ENCODE measurements at places on chromosomes 5 and 9.

- DNase-seq = no peak
Observed at GRCh38 chr9:8783941-8784340, 984.4 kb upstream of the DMAC1 start.

DNA sequence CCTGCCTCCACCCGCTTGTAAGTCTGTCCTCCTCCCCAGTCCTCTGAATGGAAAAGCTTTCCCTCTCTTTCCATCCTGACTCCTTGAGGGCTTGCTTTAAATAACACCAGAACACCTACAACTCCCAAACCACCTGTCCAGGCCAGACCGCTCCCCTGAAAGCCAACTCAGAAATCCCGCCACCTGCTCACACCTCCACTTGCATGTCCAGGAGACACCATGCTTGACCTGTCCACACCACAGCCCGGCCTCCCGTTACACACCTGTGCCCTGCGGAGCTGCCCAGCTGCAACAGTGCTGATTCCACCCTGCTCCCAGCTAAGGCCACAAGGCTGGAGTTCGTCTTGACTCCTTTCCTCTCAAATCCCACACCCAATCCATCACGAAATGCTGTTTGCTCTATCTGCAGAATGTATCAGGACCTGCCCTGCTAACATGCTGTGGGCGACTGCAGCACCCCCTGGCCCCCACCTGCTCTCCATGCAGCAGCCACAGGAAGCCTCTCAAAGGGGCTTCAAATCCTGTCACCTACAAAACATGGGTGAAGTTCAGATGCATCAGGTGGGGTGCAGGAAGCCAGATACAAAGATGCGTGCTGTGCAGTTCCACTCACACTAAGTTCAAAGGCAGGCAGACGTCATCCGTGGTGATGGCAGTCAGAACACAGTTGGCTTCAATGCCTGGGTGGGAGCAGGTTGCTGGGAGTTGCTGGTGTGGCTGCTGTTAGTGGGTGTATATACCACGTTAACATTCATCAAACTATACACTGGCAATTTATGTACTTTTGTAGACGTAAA is 166.0 kb downstream of the ROR2 start:
- DNase-seq = no peak

- no peak for DNase-seq
Observed at GRCh38 chr9:96139592-96140295, 162.2 kb downstream of the HSD17B3 start.

DNA sequence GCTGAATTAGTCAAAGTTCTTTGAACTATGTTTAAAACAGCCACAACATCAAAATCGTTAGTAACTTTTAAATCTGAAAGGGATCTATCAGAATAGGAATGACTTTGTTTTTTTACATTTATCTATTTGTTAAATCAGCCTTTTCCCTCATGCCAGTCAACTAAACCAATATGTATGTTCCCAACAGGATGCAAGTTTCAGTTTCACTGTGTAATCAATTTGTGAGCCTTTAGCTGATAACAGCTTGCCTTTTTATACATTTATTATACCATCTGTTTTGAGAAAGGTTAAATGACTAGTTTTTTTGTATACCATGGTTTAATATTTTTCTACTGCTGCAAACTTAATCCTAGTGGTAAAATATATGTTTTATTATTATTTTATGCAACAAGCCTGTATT is 8.9 kb downstream of the TMED7 start:
- DNase-seq = no peak

DNA sequence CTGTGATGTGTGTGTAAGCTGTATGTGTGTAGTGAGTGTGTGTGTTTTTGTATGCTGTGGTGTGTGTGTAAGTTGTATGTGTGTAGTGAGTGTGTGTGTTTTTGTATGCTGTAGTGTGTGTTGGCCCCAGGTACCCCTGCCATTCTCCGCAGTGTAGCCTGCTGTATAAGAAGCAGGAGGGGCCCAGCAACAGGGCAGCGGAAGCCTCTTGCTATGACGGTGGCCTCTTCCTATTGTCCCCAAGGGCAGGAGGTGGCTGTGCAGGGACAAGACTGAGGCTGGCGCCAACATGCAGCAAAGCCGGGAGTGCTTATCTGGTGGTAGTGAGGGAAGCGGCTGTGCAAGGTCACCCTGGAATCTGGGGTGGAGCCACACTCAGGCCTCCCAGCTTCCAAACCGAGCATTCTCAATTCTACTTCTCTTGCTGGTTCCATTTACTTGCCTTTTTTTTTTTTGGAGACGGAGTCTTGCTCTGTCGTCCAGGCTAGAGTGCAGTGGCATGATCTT is 5.1 kb downstream of the SPAAR start:
- no peak for DNase-seq

- no peak for DNase-seq
Observed at GRCh38 chr9:135326141-135326540, 153.4 kb upstream of the PPP1R26 start.

- DNase-seq = no peak
Observed at GRCh38 chr9:133387680-133388079, 11.5 kb downstream of the STKLD1 start.

DNA sequence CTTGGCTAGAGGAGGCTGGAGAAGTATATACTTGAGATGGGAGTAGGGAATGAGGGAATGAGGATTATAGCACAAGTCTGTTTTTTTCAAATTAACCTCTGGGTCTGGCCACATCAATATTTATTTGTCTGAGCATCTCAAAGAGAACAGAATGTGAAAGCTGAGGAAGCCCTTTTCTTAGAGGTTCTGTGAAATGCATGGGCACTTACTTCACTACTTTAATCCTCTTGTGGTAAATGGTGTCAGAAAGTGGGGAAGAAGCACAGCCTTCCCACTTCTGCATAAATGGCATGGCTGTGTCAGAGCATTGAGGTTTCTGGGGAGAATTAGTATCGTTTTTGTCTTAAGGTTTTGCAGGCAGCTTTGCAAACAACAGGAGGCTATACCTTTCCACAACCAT is 48.6 kb downstream of the SPATA31D1 start:
- DNase-seq = no peak

DNA sequence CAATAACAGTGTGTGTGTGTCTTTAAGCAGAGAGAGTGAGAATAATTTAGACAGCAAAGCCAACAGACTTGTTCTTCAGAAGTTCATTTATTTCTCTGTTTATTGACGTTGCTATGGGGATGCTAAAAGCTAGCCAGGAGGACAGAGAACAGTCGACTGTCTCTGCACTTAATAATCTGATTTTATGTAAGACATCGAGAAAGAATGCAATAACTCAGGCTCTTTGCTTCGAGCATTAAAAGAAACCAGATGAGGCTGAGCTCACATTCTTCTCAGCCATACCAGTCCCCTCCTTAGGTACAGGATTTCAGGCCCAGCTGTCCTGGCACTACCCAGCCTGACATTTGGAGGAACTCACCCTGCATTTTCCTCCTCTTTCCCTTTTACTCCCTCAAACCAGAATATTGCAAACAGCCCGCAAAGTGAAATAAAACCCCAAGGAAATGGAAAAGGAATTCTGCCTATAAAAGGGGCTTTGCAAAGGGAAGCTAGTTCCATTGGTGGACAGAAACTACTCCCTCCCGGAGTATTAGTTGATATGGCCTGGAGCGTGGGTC is 44.5 kb upstream of the DPYSL3 start:
- no peak for DNase-seq

GRCh38 chr5:113713051-113713450 is 199.6 kb downstream of the YTHDC2 start:
- DNase-seq = no peak

- no peak for DNase-seq
Observed at GRCh38 chr5:17196697-17197096, 20.7 kb upstream of the BASP1 start.

DNA sequence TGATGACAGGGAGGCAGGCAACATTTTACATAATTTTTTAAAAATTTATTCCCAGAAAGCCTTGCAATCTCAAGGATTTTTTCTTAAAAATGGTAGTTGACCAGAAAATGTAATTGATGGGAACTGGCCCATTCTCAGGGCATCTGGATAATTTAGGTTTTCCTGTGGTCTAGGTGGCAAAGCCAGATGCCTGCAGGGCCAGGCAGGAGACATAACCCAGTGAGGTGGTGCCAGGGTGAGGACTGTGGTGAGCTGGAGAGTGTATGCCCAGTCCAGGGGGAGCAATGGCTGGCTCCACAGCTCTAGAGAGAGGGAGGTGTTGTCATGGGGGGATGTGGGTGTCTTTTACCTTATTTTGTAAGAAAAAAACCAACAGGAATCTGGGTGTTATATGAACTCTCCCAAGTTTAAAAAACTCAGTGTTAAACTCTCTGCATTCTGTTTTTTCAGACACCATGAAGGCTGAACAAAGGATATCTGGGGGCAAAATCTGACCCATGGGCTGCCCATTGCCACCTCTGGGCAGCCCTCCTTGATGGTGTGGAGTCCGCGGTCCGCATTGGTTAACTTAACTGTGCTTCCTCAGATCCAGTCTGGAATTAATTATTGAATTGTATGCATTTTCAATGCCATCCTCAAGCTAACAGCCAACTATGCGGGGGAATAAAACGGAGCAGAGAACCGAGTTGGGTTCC is 43.9 kb downstream of the BOD1 start:
- DNase-seq = no peak

DNA sequence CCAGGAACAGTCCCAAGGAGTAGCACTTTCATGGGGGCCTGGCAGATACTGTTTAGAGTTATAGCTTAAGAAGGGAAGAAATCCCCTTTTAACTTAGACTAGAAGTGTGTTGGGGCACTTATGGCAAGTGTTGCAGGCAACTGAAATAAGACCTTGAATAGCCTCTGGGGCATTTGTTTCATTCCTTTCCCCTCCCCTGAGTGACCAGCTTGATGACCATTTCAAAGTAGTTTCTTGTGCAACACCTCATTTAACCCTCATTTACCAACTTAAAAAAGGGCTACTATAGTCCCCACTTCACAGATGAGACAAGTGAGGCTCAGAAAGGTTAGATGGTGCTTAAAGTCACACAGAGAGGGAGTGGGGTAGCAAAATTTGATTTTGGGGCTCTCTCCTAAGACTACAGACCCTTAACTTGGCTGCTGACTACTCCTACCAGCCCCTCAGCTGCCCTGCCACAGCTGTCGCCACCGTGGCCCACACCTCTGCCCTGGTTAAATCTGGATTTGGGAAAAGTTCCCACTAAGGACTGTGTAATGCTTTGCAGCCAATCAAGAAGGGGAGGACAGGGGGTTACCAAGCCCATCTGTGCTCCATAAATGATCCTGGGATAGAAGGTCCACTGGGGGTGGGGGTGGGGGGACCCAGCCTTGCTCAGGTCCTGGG is 5.5 kb downstream of the PDLIM4 start:
- DNase-seq = no peak

GRCh38 chr5:17014686-17015085 is 78.6 kb upstream of the MYO10 start:
- DNase-seq = no peak

GRCh38 chr9:128870128-128870940 is 11.4 kb downstream of the KYAT1 start:
- no peak for DNase-seq

GRCh38 chr9:3820643-3821042 is 294.8 kb upstream of the RFX3 start:
- DNase-seq = no peak

DNA sequence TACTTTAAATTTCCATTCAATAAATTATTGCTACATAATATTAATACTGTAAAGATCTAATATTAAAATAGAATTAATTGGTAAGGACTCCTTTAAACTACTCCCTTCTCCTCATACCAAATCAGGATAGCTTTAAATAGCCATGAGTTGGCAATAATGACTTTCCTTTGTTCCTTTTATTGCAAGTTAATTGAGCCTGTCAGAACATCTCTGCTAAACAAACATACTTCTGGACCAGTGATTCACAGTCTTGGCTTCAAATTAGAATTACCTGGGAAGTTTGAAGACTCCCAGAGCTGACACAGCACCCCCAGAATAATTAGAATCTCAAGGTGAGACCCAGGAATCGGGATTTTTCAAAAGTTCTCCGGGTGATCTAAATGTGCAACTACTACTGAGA is 18.7 kb downstream of the C5orf58 start:
- no peak for DNase-seq

DNA sequence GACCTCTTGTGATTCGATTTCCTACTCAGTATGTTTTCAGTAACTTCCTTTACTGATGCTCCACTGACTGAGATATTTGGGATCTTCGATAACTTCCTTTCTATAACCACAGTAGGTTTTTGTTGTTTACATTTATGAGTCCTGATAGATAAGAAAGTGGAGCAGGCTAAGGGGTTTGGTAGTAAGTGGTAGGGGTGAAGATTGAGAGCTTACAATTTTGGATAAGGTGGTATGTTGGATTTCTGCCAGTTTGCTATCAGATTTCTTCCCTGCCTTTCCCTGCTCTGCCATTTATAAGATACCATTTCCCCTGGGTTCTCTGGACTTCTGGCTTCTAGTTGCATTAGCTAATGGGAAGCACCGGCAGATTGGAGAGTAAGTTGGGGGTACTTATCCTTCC is 7.9 kb upstream of the NDUFS4 start:
- no peak for DNase-seq

- DNase-seq = no peak
Observed at GRCh38 chr5:128196791-128197190, 113.2 kb downstream of the SLC12A2 start.

- no peak for DNase-seq
Observed at GRCh38 chr5:31196309-31196708, 2.8 kb downstream of the CDH6 start.

GRCh38 chr9:120212153-120212852 is 367.7 kb downstream of the CDK5RAP2 start:
- DNase-seq = no peak

DNA sequence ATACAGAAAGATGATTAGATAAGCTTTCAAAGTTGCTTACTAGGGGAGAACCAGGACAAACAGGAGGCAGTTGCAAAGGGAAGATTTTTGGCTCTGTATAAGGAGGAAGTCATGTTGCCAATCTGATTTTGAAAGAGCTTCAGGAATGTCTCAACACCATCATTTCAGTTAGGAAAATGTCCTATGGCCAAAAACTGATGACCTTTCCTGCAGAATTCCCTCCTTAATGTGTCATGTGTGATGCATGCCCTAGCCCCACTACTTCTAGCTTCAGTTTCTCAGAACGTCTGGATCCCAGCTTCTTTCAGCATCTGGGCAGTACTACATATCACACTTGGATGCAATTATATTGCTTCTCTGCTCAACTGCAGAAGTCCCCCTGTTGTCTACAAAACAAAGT is 211.5 kb upstream of the NREP start:
- no peak for DNase-seq

- no peak for DNase-seq
Observed at GRCh38 chr5:54205453-54205852, 104.9 kb downstream of the ARL15 start.

- no peak for DNase-seq
Observed at GRCh38 chr5:97838214-97838613, 655.2 kb upstream of the RIOK2 start.
